ENCODE measurements at places on chromosomes 4 and X.

DNA sequence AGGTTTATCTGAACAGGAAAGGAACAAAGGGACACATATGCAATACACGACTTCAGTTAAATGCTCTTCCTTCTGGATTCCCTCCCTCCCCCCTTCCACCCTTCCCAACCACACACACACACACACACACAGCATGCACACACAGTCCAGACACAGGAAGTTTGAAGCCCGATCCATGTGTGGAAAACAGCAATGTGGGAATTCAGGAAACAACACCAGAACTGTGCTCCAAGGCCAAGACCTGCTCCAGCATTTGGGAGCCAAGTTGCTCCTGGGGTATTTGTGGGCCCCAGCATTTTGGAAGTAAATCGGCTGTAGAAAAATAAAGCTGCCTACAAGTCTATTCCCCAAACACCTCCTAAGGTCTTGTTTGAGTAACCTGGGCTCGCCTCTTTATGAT lies 5.6 kb upstream of the AMOT start:
- DNase-seq = no peak

DNA sequence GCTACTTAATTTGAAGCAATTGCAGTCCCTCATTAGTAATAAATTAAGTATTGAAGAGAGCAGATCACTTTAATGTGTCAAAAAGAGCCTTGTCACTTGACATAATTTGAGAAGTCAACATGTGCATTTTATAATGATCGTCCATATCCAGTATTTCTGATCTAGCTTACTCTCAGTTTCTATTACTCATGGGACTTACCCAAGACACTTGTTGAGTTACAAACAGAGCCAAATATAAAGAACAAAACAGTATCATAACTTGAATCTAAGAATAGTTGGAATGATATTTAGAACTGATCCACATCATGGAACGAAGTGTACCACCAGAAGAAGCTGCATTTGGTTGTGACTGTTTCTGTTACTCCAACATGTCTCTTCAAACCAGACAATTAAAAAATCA lies 54.7 kb downstream of the SLITRK4 start:
- DNase-seq = no peak

- DNase-seq = no peak
Observed at GRCh38 chr4:2070421-2071251, 11.5 kb downstream of the NAT8L start.

DNA sequence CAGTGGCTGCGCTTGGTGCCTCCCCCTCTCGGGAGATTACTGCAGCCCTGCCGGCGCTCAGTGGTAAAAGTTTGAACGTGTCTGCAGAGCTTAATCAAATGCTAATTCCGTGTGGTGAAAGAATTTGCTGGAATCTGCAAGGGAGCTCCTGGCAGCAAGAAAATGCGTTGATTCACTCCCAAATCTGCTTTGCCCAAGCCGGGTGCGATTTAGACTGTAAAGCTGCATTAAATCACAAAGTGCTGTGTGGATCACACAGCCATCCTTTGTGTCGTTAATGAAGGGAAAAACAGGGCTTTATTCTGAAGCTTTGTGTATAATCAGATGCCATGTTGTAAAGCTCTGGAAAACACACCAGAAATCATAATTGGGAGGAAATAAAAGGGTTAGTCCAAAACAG lies 444.1 kb downstream of the BCOR start:
- no peak for DNase-seq

DNA sequence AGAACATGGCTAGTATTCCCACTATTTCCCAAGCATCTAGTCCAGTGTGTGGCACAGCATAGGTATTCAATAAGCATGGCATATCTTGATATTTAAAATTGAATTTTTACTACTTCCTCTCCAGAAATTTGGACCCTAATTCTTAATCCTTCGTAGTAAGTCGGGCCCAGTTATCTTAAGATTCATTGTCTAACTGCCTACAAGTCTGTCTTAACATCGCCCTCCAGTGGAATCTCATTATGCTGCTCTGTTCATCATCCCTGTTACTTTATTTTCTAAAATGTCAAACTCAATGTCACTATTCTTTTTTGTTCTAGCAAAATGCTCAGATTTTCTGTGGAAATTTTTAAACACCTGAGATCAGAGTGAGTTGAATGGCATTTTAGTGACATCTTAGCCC lies 606.2 kb downstream of the KLHL13 start:
- DNase-seq = no peak

- no peak for DNase-seq
Observed at GRCh38 chr4:141458501-141458900, 177.9 kb upstream of the IL15 start.

- DNase-seq = no peak
Observed at GRCh38 chr4:148044912-148045352, 313.0 kb downstream of the ARHGAP10 start.

GRCh38 chr4:1183985-1184773 lies 11.8 kb upstream of the SPON2 start:
- no peak for DNase-seq

- DNase-seq = no peak
Observed at GRCh38 chrX:16310326-16310725, 143.0 kb downstream of the MAGEB17 start.

DNA sequence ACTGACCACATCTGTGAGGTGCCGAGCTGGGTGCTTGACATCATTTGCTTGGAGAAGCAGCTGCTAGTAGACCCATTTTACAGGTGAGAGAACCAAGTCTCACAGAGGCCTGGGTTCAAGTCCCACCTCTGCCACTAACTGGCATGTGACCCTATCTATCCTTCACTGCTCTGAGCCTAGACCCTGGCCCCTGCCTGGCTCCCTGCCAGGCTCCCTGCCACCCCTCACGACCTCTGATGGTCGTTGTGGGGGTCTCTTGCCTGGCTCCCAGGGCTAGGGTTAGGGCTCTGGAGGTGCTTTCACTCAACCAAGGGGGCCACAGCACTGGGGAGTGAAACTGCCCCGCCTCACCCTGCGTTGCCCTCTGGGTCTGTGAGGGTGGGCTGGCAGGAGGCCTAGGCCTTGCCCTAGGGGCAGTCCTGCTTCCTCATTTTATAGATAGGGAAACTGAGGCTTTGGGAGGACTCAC lies 7.2 kb upstream of the ADD1 start:
- no peak for DNase-seq

- DNase-seq = no peak
Observed at GRCh38 chr4:83308672-83309071, 24.1 kb upstream of the COQ2 start.

- no peak for DNase-seq
Observed at GRCh38 chr4:53490965-53491622, 100.2 kb downstream of the LNX1 start.

DNA sequence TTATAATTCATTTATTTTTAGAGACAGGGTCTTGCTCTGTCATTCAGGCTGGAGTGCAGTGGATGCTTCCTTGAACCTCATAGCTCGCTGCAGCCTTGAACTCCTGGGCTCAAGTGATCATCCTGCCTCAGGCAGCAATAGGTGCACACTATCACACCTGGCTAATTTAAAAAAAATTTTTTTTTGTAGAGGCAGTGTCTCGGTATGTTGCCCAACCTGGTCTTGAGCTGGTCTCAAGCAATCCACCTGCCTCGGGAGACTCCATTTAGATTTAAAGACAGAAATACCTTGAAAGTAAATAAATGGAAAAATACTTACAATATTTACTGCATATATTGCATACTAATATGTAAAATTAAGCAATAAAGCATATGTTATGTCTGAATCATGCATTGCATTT lies 40.3 kb upstream of the MAB21L2 start:
- DNase-seq = no peak

DNA sequence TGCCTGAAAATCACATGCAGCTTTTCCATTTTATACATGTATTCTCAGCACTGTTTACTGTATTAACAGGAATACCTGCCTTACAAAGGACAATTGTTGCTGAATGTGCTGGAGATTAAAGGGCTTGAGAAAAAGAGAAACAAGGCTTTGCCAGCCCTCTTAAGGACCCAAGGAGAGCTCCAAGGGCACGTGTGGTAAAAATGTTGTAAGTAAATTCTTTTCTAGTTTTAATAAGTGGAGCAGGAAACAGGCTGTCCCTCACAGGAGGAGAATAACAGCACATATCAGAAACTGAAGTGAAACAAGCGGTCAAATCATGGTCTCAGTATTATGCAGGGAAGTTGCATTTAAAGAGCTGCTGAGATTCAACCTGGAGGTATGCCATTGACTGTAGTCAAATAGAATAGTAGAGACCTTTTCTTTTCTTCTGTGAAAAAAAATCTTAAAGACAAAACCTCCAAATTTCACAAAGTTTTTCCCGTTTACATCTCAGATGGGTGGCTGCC lies 18.5 kb downstream of the IGFBP7 start:
- DNase-seq = no peak

- DNase-seq = no peak
Observed at GRCh38 chr4:107902715-107903114, 28.6 kb upstream of the CYP2U1 start.

DNA sequence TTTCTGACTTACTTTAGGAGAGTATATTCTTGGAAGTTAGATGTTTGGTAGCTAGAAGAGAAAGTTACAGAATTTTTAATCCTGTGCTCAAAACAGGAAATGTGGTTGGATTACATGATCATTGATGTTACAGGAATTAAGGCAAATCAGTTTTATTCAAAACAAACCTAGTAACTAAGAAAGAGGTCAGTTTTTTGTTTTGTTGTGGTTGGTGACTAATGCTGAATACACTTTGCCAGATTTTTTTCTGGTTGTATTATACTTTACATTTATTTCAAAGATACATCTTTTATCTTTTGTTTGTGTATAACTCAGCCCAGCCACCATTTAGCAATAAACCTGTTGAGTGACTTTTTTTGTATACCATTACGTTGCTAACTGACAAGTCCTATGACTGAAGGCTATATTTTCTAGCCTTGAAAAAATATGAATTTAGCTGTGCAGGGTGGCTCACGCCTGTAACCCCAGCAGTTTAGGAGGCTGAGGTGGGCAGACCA lies 116.7 kb downstream of the KLHL8 start:
- DNase-seq = no peak

DNA sequence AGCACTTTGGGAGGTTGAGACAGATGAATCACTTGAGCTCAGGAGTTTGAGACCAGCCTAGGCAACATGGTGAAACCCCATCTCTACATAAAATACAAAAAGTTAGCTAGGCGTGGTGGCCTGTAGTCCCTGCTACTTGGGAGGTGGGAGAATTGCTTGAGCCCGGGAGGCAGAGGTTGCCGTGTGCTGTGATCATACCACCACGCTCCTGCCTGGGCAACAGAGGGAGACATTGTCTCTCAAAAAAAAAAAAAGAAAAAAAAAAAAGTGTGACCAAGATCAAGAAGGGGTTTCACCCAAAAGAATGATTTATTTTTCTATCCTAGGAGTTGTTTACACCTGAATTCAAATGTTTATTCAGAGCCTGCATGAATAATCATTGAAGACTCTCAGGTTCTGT lies 572.4 kb upstream of the GALNT7 start:
- no peak for DNase-seq

GRCh38 chr4:21596521-21596920 lies 352.1 kb downstream of the KCNIP4 start:
- DNase-seq = no peak

- no peak for DNase-seq
Observed at GRCh38 chr4:109041463-109042360, 260.7 kb downstream of the COL25A1 start.

- no peak for DNase-seq
Observed at GRCh38 chr4:91958596-91958995, 345.2 kb upstream of the GRID2 start.

DNA sequence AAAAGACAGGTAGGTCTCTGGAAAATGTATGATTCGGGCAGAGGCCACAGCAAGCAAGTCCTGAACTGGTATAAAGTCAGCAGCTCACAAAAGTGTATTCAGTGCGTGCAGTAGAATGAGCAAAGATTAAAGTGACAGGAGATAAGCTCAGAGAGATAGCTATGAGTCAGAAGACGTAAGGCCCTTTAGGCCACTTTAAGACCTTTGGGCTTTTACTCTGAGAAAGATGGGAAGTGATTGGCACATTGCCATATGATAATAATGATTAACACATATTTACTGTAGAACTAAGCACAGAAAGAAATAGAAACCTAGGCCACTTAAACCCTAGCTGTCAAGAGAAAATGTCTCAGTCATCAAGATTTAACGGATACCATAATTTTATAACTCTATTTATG lies 51.7 kb downstream of the TBCK start:
- DNase-seq = no peak

DNA sequence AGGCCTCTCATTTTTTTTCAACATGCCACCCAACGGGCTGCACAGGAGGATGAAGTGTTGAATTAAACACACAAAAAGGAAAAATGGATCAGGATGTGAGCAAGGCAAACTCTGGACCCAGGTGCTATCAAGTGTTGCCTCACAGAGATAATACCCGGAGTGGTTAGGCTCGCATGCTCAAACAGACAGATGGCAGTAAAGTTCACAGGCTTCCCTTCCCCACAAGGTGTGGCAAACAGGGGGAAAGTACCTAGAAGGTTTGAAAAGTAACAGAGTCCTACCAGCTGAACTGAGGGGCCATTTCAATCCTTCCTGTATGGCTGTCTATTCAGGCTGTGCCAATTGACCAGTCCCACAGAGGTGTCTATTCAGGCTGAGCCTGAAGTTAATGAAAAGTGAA lies 123.9 kb upstream of the GC start:
- no peak for DNase-seq

GRCh38 chr4:3321295-3321889 lies 28.6 kb downstream of the RGS12 start:
- no peak for DNase-seq

- no peak for DNase-seq
Observed at GRCh38 chr4:153514001-153514526, 47.9 kb downstream of the TMEM131L start.

- DNase-seq = no peak
Observed at GRCh38 chrX:37854148-37854547, 6.8 kb upstream of the DYNLT3 start.

- DNase-seq = no peak
Observed at GRCh38 chr4:69617083-69617694, 22.3 kb downstream of the UGT2A2 start.

GRCh38 chr4:164614999-164615398 lies 138.9 kb upstream of the SMIM31 start:
- DNase-seq = no peak

DNA sequence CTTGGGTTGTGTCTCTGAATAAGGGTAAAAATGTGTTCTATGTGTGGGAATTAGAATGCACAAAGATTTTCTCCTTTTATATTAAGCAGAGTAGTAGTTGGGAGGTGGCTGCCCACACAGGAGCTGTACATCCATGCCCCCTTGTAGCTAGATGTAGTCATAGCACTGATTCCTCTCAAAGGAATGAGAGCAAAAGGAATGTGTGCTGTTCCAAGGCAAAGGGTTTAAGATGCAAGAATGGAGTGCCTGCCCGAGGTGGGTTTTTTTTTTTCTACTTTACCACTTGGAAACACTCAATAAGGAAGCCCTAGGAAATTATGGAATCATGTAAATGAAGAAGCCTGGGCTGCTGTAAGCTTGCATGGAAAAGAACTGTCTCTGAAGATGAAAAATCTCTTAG lies 2183.2 kb upstream of the AGA start:
- DNase-seq = no peak

- DNase-seq = no peak
Observed at GRCh38 chr4:143482840-143483239, 30.7 kb upstream of the SMARCA5 start.

All from stimulated activated CD8-positive, alpha-beta memory T cell treated with anti-CD3 and anti-CD28 coated beads, Interleukin-15, amount 100 ng/mL, for 1 hour (primary cell).